ENCODE measurements at places on chromosomes 2 and 18.

DNA sequence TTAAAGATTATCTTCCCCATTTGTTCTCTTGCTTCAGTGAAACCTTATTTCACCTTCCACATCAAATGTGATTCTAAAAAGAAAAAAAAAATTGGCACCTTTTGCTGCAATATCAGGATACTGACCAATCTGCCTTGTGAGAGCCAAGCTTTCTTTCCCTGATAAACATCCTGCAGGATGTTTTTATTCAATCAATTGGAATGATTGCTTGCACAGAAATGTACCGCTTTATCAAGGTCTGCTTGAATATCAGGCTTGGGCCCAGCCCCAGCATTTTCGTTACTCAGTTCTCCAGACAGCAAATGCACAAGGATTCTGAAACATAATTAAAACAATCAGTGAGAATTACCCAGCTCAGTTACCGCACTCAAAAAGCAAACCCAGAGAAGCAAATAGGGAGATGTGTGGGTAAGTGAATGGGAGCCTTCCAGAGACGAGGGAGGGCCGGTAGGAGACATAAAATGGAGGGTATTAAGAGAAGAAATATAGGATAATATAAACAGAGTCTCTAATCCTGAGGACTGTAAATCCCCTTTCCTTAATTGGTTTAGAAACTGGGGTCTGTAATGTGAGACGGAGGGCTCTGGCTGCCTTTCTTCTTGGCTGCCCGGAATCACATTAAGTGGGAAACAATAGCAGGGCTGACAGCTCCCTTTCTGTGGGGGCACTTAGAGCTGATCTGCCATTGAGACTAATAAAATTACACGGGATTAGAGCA, 291.8 kb downstream of the ICOS start:
- no peak for DNase-seq

- DNase-seq: no peak
Observed at GRCh38 chr18:55221622-55222021, 262.4 kb upstream of the CCDC68 start.

DNA sequence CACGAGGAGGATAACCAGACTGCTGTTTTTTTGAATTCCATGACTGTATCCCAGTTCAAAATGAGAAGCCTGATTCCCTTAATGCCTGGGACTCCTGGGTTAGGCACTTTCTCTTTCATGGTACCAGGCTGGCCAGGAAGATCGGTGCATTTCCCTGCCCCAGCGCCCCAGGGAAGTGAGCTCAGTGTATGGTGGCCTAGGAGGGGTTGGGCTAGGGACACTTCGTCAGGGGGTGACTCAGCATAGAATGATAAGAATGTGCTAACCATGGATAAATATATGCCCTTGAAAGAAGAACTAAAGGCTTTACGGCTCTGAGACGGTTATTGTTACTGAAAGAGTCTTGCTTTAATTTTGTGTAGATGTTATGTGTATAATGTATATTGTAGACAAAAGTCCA, 27.5 kb upstream of the FAM237A start:
- DNase-seq: no peak

- no peak for DNase-seq
Observed at GRCh38 chr2:160294889-160295288, 94.8 kb upstream of the ITGB6 start.

DNA sequence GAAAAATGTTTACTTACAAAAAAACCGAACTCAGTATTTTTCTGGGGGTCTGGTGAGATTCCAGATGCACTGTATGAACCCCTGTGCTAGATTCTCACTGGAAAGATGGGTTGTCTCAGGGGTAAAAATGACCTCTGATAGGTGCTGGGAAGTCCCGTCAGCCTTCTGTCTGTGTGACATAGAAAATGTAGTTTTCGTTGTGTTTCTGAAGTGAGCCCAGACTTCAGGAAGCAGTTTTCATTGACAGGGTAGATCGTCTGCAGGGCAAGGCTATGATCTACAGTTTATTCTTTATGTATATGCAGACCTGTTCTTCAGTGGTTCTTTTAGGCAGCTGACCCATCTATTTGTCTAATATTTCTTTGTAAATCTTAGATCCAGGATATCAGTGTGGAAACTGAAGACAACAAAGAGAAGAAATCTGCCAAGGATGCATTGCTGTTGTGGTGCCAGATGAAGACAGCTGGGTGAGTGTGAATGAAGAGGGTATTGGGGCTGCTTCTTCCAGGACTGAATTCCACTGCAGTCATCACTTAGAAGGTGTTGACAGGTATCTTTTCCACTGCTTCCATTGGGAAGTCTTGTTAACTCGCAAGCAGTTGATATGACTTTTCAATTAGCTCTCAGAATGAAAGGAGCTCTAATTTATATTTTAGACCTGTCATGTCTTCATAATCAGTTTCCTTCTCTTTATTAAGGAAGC, 107.5 kb upstream of the EML6 start:
- no peak for DNase-seq

- no peak for DNase-seq
Observed at GRCh38 chr2:227862227-227862740, 9.1 kb upstream of the DAW1 start.

DNA sequence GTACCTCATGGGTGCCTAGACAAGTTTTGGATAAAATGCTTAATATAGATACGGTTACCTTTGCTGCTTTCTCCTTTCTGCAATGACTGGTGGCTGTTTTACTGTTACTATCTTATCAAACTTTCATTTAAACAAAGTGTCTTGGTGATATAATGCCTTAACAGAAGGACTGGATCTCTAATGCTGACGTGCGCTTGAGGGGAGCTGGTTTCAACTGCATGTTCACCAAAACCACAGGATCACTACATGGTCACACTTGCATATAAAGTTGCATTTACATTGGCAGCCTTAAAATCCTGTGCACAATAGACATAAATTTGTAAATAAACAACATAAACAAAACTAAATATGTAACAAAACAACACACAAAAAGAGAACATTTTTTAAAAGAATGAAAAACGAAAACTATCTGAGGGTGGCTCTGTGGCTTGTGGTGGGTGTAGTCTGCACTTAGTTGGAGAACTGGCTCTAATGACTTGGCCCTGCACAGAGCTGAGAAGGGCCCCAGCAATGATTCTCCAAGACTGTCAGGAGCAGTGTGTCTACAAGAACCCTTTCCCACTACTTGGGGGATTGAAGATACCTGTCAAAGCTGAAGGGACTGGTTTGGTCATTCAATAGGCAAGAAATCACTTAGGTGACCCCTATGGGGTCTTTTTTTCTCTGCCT, 135.5 kb downstream of the UXS1 start:
- DNase-seq: no peak
